ENCODE measurements at places on chromosomes 7 and 10.
A peak's percentile ranks its signal among the peaks of the same experiment; 100 is the strongest.

- no peak for DNase-seq
These were observed 3.8 kb upstream of the PALD1 start for GRCh38 chr10:70474780-70475179.

DNA sequence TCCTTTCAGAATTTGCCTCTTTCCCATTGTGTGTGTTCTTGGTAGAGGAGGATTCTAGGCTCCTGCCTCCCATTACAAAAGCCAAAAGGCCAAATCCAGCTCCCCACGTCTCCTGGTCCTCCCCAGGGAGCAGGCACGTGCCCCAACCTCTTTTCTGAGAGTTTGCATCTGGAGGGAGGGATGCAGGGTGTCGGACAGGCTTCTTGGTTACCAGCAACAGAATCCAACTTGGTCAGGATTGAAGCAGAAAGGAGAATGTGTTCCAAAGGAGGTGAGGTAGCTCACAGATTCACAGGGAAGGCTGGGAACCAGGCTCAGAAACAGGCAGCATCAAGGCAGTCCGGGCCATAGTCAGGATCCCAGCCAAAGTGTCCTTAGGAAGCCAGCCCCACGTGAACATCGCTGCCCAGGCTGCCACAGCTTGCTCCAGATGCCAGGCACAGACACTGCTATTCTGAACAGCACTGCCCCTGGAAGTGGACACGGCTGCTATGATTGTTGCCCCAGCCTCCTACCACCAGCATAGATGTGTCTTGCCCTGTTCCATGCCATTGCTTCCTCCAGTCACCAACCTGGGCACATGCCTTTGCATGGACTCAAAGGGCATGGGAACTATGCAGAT, 264.2 kb upstream of the ZMIZ1 start:
- DNase-seq: no peak

DNA sequence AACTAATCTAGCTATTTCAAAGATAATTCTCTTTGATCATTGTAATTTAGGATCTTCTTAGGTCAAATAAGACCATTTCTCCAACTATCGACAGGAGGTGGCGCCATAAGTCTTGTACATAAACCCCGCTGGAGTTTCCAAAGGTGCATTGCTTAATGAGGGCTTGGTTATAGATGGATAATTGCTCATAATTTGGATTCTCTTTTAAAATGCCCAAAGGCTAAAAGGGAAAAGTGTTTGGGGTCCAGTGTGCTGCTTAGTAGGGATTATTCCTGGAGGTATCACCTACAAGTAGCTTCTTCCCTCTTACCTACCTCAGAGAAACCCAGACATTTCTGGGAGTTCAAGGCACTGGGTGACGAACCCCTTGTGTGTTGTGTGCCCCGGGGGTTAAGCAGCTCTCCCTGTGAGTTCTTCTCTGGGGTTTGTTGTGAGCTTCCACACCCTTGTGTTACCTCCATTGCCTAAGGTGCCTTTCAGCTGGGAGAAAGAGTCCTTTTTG, 75.2 kb downstream of the PAXIP1 start:
- peak; percentile 76 for DNase-seq

GRCh38 chr7:72781631-72782030, 46.4 kb downstream of the TYW1B start:
- no peak for DNase-seq

GRCh38 chr7:2438186-2438585, 34.8 kb downstream of the CHST12 start:
- DNase-seq: no peak

- no peak for DNase-seq
These were observed 43.7 kb downstream of the ASZ1 start for GRCh38 chr7:117383483-117384189.

DNA sequence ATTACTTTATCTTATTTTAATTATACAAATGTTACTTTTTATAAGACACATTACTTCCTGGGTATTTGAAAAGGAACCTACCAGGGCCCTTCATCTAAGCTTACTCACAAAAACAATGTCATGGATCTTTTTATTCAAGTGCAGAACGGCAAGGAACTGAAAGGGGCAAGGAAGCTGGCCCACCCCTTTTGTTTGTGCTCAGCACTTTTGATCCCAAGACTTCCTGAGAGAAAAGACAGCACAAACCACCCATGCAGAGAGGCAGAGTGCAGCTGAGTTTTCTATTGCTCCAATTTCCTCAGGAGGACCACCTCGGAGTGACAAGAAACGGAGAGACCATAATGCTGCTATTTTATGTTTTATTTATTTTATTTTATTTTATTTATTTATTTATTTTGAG, 232.0 kb upstream of the NRP1 start:
- DNase-seq: no peak

DNA sequence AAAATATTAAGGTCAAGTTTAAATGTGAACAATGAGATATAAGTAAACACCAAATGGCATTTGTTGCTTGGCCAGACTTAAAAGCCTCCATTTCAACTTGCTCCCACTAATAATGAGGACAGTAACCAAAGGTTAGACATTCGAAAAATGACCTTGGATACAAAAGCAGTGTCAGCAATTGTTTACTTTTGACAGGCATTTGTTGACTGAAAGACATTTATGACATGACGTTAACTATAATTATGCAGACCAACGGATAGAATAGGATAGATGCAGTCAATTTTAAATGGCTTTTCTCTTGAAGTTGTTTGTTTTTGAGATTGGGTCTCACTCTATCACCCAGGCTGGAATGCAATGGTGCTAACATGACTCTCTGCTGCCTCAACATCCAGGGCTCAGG, 6.3 kb upstream of the WNT16 start:
- DNase-seq: no peak

DNA sequence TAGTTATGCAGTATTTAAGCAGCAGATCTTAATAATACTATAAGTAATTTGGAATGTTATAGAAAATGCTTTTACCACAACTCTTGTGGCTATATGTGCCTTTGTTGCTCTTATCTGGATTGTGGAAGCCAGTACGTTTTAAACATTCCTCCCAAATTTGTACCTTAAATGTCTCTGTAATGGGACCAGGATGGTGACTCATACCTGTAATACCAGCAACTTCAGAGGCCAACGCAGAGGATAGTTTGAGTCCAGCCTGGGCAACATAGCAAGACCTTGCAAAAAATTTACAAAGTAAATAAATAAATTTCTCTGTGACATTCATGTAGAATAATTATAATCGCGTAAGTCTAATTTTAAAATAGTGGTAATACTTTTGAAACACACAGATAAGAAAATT, 283.1 kb downstream of the POM121L12 start:
- DNase-seq: no peak

GRCh38 chr10:69215405-69216171, 4.5 kb upstream of the HKDC1 start:
- no peak for DNase-seq

DNA sequence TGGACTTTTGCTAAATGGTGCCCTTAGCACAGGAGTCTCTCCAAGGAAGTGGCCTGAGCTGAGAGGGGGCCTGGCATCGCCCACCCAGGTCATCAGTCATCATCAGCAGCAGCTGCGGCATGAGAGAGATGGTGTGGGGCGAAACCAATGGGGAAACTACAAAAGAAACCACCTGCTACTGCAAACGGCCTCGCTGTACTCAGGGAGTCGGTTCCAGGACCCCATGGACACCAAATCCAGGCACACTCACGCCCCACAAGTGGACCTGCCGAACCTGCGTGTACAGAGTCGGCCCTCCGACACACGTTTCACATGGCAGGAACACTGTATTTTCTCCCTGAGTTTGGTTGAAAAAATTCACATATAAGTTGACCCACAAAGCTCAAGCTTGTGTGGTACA, 37.8 kb downstream of the DIP2C start:
- no peak for DNase-seq

DNA sequence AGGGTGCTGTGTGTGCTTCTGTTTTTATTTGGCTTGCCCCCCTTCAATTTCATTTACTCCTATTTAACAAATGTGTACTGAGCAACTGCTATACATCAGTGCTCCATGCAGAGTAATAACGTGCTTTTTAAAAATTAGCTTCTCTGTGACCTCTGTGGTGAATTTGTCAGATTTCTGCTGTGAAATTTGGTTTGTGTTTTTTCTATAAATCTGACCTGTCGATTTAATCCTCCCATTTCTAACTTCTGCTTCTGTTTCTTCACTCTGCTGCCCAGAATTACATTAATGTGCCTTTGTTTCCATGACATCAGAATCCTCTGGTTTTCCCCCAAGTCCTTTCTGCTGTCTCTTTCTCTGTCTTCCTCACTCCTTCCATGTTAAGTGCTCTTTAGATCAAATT, 123.8 kb upstream of the CACNA2D1 start:
- no peak for DNase-seq

DNA sequence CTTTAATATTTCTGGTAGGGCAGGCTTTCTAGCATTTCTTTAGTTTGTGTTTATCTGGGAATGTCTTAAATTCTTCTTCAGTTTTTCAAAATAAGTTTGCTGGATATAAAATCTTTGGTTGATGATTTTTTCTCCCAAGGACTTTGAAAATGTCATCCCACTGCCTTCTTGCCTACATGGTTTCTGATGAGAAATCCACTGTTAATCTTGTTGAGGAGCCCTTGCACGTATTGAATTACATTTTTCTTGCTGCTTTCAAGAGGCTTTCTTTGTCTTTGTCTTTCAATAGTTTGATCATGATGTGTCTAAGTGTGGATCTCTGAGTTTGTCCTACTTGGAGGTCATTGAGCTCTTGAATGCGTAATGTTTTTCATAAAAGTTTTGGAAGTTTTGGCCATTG, 66.0 kb downstream of the CASD1 start:
- DNase-seq: no peak

- DNase-seq: no peak
These were observed 651.1 kb upstream of the MKI67 start for GRCh38 chr10:128777342-128777741.

- no peak for DNase-seq
These were observed 86.6 kb downstream of the ITGB8 start for GRCh38 chr7:20417260-20417659.

DNA sequence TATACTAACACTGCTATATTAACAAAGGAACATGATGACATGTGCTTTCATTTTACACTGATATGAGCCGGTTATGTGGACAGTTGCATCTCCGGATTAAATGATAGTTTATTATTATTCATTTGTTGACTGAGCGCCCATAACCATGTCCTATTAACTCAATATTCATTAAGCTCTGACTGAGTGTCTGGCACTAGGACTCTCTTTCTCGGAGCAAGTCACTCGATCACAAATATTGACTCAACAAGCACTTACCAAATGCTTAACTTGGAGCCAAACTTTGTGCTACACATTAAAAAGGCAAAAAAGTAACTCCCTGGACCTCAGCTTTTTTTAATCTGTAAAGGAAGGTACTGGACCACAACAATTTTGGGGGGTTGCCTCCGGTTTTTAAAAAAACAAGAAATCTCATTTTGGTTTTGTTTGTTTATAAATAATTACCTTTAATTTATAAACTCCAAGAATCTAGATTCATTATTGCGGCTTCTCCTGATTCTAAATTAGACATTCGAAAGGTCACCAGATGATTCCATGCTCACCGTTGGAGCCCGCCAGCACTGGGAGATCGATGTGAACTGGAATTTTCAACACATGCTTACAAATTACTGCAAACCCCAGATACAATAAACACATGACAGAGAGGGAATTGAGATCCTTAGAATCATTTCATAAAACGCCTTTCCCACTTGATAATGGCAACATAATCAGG, 8.9 kb upstream of the LYZL1 start:
- DNase-seq: no peak

- DNase-seq: no peak
These were observed 57.7 kb upstream of the KCNIP2 start for GRCh38 chr10:101901340-101901739.

DNA sequence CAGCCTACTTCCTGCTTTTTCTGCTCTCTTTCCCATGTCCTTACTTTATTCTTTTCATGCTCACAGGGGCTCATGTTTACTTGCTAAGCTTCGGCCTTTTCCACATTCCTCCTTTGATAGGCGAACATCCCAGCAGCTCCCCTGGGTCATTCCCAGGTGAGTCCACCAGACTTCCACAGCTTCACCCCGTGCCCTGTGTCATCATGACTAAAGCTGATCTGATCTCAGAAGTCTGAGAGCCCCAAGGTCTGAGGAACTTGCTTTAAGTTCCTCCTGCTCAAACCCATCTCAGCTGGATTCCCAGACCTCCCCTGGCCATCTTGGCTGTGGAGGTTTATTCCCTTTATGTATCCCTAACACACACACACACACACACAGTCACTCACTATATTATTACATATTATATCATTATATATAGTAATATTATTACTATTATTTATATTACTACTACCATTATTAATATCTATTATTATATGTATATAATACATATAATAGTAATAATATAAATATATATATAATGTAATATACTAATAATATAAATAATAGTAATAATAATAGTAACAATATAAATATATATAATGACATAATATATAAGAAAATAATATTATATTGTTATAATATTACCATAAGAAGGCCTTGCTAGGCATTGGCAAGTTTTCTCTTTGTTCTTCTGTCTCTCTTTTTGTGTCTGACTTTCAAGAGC, 295.9 kb downstream of the PTEN start:
- no peak for DNase-seq

GRCh38 chr10:32878646-32879045, 79.4 kb downstream of the ITGB1 start:
- no peak for DNase-seq

DNA sequence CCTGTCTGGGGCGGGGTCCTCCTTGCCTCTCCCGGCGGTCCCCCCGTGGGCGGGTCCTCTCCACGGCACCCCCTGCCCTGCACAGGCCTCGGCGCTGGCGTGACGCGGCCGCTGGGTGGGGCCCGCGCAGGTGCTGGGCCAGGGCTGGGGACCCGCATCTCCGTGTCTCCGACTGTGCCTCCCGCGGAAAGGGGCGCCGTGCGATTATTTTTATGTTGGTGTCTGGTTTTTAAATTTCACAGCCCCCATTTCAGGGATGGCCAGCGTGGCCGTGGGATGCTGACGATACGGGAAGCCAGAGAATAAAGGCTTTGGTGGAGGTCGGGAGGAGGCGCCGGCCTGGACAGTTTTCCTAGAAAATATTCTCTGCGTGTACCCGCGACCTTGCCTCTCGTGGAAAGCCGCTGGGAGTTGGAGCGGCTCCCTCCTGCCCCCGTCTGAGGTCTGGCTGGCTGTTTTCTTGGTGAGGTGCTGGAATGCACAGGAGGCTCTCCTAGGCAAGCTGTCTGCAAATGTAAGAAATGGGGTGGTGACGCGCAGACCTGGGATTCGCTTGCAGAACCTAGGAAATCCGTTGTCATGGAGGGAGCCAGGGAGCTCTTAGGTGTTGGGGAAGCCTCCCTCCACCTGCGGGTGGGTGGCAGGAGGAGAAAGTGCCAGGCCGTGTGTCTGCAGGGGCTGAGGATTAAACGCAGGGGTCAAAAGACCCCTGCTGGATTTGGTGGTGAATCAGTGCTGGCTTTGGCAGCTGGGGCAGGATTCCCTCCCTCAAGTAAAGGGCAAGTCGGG, 28.7 kb upstream of the JAKMIP3 start:
- no peak for DNase-seq

DNA sequence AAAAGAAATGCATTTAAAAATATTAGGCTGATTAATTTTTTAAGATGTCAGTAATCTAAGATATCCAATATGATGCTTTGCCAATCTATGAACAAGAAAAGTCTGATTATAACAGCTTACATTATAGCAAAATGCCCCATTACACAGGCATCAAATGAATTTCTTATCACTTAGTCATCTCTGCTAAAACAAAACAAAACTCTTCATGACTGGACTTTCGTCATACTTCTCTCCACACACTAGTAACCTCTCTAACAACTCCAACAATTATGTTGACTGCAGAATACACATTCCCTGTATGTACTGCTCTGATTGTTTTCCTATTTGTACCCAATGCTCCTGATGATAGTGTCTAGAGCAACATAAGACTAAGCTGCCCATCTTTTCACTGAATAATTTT, 3.8 kb upstream of the MKI67 start:
- no peak for DNase-seq

Data from HFFc6 (cell line).